ENCODE measurements at places on chromosomes 3 and 15.
A peak's percentile ranks its signal among the peaks of the same experiment; 100 is the strongest.

GRCh38 chr3:119368298-119368697, 74.1 kb downstream of the ARHGAP31 start:
- no peak for DNase-seq

GRCh38 chr15:90929246-90930019, 2.9 kb downstream of the HDDC3 start:
- no peak for DNase-seq

- DNase-seq: no peak
Observed at GRCh38 chr3:23162934-23163333, 40.2 kb upstream of the UBE2E2 start.

DNA sequence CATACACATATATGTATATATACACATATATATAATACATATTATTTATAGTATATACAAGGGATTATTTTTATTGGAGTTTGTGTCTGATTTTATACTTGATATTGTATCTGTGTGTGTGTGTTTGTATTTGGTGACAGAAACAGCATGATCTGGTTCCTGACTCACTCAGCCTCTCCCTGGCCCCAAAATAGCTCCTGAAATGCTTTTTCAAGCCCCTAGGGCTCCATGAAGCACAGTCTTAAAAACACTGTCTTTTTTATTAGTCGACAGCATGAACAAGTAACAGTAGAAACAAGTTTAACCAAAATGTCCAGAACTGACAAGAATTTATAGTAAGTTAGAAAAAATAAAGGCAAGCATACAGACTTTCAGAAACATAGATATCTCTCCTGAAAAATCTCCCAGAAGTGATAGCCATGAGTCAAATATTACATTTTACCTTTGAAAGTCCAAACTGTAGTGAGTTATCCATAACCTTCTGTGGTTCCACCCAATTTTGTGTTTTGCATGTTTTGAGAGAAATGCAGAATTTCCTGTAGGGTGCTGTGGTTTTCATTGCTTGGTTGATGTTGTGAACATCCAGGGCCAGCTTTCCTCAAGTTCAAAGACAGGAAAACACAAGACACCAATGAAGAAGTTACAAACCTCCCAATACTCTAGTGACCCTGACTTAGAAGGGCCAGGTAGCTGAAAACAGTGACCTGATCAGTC, 98.5 kb upstream of the CCDC80 start:
- no peak for DNase-seq

GRCh38 chr15:76203346-76204108, 107.7 kb downstream of the ETFA start:
- DNase-seq: no peak

DNA sequence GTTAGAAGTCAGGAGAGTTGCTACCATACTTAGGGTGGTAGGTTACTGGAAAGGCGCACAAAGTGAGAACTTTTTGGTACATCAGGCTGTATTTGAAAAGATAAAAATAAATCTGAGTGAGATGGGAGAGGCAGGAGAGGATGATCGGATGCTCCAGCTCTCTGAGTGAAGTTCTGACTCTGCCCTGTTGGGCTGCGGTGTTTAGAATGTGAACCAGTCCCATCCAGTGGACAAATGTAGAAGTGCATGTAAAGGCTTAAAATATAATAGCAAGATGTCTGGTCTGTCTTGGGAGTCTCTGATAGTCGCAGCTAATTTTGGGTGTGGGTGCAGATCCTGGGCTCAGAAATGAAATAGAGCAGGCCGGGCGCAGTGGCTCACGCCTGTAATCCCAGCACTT, 30.4 kb downstream of the ACKR2 start:
- no peak for DNase-seq

DNA sequence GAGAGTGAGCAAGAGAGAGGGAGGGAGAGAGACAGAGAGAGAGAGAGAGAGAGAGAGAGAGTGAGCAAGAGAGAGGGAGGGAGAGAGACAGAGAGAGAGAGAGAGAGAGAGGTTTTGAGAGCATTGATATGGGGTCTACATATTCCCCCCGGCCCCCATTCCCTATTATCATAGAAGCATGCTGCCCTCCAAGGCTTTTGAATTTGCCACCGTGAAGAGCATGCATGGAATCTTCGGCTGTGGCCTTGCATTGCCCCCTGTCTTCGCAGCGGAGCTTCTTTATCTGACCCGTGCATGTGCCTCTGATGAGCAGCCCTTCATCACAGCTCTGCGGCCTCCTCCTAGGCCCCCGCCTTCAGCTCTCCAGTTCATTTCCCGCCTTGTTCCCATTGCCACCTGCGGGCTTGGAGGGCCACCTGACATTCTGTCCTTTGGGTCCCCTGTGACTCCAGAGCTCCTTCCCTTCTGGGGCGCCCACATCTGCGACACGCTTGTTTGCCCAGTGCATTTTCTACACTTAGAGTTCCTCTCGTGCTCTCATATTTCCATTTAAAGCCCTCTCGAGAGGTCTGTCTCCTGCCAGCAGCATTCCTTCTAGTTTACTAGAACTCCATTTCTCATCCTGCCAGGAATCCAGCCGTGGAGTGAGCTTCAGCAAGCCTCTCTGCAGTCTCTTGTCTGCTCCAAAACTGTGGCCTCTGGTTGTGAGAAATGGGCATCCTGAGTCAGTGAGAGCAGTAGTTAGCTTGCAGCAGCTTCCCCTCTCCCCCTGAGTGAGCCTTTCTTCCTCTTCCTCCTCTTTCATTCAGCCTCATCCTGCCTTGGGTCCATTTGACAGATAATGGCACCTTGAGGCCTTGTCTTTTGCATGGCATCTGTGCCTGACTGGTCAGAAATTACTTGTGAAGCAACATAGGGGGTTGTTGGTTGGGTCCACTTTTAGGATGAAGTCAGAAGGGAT, 25.3 kb downstream of the LPP start:
- no peak for DNase-seq

- no peak for DNase-seq
Observed at GRCh38 chr3:127637971-127638370, 9.0 kb downstream of the PODXL2 start.

- no peak for DNase-seq
Observed at GRCh38 chr3:84439476-84439875, 519.3 kb upstream of the CADM2 start.

DNA sequence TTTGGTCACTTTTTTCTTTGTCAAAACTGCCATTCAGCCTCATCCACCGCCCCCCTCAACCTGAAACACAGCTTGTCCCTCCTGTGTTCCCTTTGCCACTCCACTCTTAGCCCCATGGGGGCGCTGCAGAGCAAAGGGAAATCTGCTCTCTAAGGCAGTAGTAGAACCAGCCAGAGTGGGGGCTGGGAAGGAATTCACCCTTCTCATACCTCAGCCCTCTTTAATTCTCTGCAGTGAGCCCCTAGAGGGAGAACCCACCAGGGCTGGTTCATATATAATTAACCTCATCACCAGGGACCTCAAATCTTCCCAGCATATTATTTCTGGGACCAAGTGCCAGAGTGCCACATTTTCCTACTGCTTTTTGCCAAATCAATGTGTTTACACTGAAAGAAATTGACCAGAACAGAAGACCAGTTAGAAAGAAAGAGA, 2.8 kb upstream of the BCL6 start:
- DNase-seq: peak; percentile 82

GRCh38 chr3:197224034-197224444, 74.4 kb downstream of the DLG1 start:
- no peak for DNase-seq

- no peak for DNase-seq
Observed at GRCh38 chr3:24722087-24722486, 227.4 kb upstream of the THRB start.

DNA sequence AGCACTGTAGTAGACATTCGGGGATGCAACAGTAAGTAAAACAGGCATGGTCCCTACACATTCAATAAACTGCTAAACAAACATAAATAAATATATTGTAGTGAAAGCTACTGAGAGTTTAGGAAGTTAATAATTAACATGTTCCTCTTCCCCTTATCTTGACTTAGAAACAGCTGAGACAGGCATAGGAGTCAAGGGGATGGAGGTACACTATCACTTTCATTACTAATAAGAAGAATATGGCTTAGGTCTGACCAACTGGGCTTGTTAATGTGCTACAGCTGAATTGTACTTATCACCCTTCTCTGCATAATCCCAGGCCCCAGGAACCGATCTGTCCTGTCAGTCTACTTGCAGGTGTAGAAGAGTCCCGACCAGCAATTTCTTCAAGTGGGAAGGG, 116.3 kb upstream of the DAZL start:
- DNase-seq: no peak

DNA sequence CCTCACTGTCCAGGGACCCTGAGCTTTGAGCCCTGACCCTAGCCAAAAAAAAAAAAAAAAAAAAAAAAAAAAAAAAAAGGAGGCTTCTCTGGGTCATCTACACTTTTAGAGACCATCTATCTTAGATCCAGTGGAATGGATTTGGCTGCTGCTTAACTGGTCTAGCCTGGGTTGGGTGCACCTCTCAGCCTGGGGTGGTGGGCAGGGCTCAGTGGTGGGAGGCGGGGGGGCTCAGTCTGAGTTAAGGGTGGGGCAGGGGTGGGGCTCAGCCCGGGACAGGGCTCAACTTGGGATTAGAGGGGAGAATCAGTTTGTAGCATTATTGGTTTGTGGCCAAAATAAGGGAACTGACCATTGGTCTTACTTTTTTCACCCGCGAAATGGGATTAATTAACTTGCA, 139.2 kb downstream of the TPRA1 start:
- no peak for DNase-seq

GRCh38 chr3:180973543-180973942, 16.0 kb downstream of the DNAJC19 start:
- DNase-seq: no peak

DNA sequence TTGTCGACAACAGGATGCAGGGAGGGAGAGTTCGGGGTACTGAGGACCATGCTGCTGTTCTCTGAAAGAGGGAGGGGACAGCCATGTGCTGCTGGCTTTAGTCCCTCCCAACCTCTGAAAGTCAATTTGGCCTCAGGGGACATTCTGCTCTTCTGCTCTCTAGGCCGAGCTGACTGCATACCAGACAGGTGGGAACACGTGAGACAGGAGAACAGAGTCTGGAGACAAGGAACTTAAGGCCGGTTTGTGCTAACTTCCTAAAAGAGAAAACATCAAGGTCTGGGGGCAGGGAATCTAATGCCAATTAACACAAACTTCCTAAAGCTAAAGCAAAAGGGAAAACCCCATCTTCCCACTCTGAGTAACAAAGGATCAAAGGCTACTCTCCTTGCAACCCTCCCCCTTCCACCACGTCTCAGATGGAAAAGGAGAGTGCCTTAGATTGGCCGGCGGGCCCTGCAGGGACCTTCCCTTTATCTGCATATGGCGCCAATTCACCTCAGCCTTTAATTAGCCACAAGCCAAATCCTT, 41.0 kb downstream of the SLCO2A1 start:
- no peak for DNase-seq

- DNase-seq: no peak
Observed at GRCh38 chr3:128494367-128494650, 1.3 kb upstream of the GATA2 start.

DNA sequence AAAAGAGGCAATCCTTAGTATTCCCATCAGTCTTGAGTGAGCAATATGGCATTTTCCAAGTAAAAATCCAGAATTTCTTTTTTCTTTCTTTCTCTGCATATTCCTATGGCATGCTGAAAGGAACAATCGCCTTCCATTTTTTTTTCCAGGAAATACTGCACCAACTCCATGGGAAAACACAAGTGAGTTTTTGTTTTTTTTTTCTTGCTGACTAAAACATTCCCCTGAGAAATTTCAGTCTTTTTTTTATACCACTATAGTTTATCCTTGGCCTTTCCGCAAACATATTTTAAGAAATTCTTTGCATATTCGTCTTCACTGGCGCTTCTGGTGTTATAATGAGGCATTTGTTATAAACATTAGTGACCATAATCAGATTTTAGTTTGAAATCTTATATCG, 429.6 kb upstream of the MDFIC2 start:
- no peak for DNase-seq

GRCh38 chr3:183272142-183272541, 19.1 kb downstream of the B3GNT5 start:
- no peak for DNase-seq

DNA sequence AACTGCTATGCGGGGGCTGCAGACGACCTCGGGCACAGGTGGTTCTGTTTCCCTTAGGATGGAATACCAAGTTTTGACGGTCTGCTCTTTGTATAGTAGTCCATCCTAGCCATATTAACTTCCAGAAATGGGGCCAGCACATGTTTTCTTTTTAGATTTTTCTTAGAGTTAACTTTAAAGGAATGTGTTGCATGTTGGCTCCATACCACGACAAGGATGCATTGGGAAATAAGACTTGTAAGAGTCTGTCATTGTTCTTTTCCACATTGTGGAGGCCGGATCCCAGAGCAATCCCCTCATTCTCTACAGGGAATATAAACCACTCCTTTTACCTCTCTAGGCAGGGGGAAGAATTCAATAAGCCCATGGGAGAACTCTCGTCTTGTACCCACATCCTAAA, 87.1 kb upstream of the PLSCR4 start:
- no peak for DNase-seq

DNA sequence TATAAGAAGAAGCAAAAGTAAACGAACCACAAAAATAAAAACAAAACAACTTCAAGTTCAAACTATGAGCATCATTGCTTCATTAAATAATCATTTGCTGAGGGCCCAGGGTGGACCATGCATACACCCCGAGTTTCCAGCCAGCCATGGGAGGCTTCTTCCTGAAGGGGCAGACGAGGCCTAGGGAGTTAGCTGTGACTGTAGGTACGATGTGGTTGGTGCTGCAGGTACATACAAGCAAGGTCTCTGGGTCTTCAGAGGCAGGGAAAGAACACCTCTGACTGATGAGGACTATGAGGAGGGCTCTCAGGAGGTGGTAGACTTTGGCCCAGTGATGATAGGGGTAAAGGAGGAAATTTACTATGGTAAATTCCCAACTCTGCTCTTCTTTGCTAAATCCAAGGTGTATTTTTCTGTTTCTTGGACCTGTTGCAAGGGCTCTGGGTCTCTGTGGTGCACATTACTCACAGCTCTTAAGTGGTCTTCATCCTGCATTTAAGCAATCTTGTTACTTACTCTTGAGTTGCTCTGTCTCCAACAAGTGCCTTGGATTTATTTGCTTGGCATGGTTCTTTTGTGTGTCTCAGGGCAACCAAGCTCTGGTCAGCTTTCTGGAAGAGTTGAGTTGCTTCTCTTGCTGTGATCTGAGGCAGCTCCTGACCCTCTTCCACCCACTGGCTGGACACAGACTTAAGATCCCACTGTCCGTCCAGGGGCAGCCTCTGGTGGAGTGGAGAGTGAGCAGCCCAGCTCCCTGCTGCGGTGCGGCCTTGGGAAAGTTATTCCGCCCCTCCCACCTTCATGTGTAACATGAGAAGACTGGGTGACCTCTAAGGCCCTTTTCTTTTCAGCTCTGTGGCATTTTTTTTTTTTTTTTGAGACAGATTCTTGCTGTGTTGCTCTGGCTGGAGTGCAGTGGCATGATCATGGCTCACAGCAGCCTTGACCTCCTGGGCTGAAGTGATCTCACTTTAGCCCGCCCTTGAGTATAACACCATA, 56.1 kb upstream of the KIF23 start:
- no peak for DNase-seq

- DNase-seq: no peak
Observed at GRCh38 chr3:99919694-99920093, 102.0 kb downstream of the CMSS1 start.

Data from activated naive CD8-positive, alpha-beta T cell treated with anti-CD3 and anti-CD28 coated beads, Interleukin-2, amount 50 U/mL, for 16 hours (primary cell).